ENCODE measurements at places on chromosomes 7 and 10.

GRCh38 chr7:33876596-33877274 is 28.6 kb upstream of the BMPER start:
- DNase-seq = no peak

DNA sequence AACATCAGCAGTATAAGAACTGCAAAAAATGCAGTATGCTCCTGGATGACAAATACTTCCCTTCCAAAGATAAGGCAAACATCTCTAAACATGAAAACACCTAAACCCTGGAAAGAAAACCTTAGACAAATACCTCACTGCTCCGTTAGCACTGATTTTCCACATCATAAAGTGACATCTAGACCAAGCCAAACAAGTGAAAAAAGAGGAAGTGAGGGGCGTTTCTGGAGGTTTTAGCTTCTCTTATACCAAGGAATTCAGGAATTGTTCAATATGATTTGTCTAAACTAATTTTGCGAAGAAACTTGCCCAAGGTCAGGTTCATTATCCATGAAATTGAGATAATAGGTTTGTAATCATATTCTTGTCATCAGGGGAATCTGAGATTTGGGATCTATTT is 279.7 kb downstream of the ADRA2A start:
- DNase-seq = no peak

- no peak for DNase-seq
Measured at GRCh38 chr10:27838361-27838760, 92.7 kb upstream of the MKX start.

DNA sequence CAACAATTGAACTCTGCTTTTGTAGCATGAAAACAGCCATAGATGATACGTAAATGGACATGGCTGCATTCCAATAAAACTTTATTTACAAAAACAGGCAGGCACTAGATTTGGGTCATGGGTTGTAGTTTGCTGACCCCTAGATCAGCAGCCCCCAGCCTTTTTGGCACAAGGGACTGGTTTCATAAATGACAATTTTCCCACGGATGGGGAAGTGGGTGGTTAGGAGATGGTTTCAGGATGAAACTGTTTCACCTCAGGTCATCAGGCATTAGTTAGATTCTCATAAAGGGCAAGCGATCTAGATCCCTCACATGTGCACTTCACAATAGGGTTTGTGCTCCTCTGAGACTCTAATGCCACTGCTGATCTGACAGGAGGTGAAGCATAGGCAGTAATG is 16.5 kb upstream of the ANK3 start:
- DNase-seq = no peak

DNA sequence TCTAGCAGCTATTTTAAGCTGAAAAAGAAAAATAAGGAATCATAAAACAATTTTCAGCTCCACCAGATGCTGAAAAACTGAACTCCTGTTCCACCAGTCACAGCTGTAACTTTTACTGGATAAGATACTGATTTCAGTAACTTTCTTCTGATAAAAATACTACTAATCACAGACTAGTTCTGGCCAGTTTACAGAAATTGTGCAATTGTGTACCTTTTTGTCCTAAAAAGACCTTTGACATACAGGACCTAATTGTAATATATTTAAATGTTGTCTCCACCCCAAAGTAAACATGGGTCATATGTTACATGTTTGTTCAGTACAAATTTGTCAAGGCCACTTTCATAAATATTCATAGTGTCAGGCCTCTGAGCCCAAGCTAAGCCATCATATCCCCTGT is 27.1 kb upstream of the PIP start:
- no peak for DNase-seq

- DNase-seq = no peak
Measured at GRCh38 chr10:83372646-83373045, 766.7 kb upstream of the GHITM start.

GRCh38 chr10:80491251-80492102 is 37.4 kb downstream of the TSPAN14 start:
- no peak for DNase-seq

DNA sequence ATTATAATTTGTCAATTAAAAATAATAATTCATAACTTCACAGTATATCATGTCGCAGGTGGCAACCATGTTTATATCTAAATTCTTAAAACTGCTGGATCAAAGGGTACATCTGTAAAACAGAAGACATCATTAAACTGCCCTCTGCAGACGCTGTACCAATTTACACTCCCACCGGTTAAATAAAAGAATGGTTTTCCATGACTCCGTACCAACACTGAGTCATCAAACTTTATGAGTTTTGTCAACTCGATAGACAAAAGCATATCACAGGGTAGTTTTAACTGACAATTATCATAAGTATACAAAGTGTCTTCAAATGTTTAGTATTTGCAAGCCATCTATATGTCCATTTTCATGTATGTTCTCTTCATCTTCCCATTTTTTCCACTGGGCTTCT is 5.7 kb upstream of the GSTK1 start:
- no peak for DNase-seq

DNA sequence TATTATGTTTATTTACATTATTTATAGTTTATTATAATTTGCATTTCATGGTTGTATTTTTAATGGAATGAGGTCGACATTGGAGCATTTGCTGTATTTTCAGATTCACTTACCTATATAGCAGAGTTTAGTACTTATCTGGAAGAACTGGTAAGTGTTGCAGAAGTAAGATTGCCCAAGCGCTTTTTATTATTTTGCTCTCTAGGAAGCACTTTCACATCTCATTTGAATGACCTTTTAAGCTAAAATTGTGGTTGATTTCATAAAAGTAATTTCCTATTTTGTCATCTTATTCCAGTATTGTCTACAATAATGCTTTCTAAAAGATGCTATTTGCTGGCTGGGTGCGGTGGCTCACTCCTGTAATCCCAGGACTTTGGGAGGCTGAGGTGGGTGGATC is 28.6 kb downstream of the SEC61A2 start:
- no peak for DNase-seq

DNA sequence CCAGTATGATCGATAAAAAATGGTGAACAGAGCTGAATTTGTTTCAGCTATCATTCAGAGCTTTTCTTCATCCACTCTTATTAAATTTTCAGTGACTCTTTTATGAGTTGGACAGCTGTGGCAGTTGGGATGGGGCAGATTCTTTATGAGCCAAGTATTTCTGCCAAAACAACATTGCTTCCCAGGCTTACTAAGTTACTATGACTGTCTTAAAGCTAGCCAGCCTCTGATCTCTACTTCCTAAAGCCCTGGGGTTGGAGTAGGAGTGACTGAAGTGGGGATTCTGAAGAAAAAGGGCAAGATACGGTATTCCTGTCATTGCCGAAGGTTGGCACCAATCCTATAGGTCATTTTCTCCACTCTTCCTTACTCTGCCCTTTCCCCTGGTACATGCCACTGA is 12.7 kb downstream of the RPP30 start:
- no peak for DNase-seq

DNA sequence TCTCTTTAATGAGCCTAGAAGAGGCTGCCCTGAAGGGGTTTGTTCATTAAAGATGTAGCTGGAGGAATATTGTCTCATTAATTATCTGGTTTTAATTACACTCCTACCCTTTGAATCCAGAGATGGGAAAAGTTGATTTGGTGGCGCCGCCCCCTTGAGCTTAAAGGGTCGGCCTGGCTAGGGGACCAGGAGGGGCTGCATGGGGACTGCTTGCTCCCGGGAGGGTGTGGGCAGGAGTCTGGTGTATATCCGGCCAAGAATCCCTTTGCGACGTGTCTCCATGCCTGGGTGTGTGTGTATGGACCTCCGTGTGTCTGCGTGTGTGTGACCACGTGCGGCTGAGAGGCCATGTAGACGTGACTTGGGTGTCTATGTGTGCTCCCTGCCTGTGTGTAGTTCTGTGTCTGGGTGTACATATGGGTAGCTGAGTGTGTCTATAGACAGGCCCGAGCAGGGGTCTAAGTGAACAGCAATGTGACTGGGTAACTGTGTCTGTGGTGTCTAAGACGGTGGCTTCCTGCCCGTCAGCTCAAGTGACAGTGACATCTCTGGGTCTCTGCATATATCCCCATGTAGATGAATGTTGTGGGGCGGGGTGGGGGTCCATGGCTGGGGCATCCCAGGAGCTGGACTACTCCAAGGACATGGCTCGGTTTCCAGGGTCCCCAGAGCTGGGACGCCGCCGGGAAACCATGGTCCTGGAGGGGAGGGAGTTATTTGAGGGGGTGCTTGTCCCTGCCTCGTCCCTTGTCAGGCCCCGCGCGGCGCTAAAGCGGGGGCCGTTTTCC is 10.7 kb downstream of the LBX1 start:
- no peak for DNase-seq

Data from H9 (cell line).